ENCODE measurements at places on chromosomes 5 and 9.

GRCh38 chr5:34905564-34905963 is 9.7 kb downstream of the RAD1 start:
- DNase-seq: no peak

- no peak for DNase-seq
Observed at GRCh38 chr9:107541523-107541922, 52.0 kb upstream of the KLF4 start.

- peak; percentile 5 for DNase-seq
Observed at GRCh38 chr5:26582350-26583045, 455.9 kb downstream of the CDH9 start.

- no peak for DNase-seq
Observed at GRCh38 chr5:11334404-11334803, 569.8 kb downstream of the CTNND2 start.

- no peak for DNase-seq
Observed at GRCh38 chr9:99105152-99106043, 485 bp downstream of the TGFBR1 start.

DNA sequence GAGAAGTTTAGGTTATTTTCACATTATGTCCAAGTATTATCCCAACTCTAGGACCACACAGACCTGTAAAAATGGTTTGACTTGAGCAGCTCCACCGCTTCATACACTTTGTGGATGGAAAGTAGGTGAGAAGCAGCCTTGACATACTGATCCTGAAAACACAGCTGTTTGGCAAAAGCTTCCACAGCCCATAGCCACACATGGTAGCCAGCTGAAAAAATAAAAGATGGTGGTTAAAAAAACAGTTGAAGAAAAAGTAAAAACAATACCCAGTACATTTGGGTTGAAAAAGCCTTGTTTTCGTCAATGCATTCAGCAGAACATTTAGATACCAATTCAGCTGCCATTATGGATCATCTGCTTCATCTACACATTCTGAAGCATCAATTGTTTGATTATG is 36.7 kb downstream of the GEMIN5 start:
- no peak for DNase-seq

GRCh38 chr9:70510157-70510770 is 95.8 kb upstream of the KLF9 start:
- peak; percentile 66 for DNase-seq

DNA sequence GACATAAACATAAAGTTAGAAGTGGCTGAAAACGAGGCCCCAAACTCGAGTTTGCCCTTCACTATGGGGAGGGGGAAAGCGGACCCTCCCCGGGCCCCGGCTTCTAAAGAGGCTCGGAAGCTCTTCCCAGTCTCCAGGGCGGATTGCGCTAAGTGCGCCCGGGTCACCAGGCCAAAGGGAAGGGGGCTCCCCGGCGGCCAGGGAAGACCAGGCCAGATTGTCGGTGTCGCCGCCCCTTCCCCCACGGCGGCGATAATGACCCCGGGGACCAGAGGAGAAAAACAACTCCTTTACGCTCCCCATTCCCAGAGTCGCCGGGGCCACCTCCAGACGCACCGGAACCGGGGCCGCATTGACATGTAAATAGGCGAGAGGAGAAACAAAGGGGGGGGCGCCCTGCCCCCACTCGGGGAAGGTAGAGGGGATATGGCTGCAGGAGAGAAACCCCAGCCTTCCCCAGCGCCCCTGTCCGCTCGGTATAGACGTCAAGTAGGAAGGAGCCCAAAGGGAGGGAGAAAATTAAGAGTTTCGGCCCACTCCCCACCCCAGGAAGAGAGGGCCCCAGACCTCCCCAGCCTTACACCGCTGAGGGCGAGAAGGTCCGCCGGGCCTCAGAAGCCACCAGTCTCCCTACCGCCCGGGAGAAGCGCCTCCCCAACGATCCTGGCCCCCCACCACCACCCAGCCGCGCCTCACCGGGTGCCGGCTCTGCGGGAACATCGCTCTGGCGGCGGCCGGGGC is 1.7 kb downstream of the TLE1 start:
- DNase-seq: no peak

DNA sequence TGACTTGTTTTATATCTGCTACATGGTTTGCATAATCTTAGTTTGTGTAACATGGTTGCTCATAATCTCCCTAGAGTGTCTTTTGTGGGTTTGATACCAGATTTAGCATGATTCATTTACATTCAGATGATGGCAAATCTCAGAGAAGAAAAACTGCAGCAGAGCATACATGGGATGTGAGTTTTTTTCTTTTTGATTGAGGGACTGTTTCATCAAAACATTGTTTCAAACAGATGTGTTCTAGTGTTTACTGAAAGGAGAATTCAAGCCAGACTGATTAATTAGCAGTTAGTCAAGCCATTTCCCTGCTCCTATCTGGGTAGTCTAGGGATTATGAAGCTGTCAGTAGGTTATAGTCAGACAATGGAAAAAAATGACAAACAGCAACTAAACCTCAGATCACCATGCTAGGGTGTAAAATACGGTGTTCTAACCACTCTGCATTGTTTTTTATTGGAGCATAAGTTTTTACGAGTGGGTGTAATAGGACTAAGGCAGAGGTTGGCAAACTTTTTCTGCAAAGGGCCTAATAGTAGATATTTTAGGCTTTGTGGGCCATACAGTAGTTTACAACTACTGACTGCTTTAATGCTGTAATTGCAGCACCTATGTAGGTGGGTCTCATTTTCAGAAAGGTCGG is 10.5 kb upstream of the GDNF start:
- no peak for DNase-seq

GRCh38 chr5:5363045-5363444 is 59.4 kb upstream of the ICE1 start:
- no peak for DNase-seq

DNA sequence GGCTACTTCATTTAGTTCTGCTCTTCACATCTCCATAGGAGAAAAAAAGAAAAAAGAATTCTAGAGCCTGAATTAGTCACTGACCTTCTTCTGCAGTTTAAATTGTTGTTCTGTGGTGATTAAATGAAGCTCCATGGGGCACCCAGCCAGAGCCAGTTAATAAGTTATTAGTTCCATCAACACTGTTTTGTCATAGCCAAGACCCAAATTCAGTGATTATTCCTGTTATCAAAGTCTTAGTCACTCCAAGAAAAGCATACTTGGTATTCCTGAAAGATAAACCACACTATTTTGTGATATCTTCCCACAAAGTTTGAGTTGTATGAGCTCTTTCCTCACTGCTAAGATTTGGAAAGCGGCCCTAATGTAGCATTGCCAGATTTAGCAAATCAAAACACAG is 134.8 kb upstream of the RGMB start:
- DNase-seq: no peak

DNA sequence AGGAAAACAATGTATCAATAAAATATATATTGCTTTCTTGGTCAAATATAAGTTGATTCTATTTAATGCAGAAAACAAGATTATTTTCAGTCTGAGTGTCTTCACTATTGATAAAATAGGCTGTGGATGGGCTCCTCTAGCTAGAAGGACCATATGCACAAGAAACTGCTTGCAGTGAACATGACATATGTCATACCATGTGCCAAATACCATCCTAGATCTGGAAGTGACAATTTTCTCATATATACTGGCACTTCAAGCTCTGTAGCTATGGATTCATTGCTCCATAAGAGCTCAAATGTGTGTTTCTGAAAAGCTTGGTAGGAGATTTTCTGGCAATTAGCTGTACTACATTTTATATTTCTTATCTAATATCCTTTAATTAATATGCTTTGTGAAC is 95.6 kb upstream of the CDH6 start:
- no peak for DNase-seq

GRCh38 chr5:19713740-19714139 is 274.3 kb downstream of the CDH18 start:
- no peak for DNase-seq

DNA sequence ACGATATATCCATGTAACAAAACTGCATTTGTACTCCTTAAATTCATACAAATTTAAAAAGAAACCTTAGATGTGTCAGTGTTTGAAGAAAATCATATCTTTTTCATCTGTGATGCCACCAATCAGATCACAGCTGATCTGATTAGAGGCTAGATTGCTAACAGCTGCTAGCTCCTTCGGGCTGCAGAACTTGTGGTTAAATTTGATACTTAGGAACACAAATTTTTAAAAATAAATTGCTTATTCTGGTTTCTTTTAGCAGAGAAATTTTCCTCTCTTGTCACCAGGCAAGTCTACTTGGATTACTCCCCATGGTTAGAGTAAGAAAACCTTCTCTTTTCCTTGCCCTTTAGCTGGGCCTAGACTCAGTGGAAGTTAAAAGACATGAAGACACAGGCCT is 94.6 kb upstream of the RANBP6 start:
- no peak for DNase-seq

GRCh38 chr9:87564111-87564510 is 66.4 kb downstream of the DAPK1 start:
- DNase-seq: no peak

DNA sequence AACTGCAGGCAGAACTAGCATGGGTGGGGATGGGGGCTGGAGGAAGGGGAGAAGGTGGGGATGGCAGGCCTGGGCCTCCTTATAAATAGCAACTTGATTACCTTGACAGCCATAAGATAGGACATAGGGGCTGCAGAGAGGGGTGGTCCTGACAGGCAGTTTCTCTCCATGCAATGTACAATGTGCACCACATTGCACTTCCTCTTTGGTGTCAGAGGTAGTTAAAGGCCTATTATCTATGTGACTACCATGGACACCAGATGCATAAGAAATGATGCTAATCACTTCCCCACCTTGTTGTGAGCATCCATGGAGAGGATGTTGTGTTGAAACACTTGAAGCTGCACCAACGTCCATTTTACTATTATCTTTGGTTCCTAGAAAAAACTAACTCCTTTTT is 20.2 kb upstream of the SUB1 start:
- DNase-seq: no peak

- DNase-seq: no peak
Observed at GRCh38 chr5:126988021-126988569, 42.3 kb downstream of the MARCHF3 start.

- no peak for DNase-seq
Observed at GRCh38 chr5:78512435-78512834, 136.1 kb downstream of the LHFPL2 start.

DNA sequence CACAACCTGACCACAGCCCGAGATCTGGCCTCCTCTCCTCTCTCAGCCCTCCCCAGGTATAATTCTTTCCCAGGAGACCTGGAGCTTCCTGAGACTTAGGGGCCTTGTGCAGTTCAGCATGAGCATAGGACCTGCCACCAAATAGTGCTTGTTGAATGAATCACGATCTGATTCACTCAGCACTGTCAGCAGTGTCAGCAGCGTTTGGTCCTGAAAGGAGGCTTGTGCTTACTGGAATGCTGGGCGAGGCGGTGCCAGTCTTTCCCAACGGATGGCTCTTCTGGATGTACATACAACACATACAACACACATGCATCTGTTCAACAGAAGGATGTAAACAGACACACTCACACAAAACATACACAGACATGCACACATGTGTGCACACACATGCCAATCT is 173.3 kb downstream of the COL23A1 start:
- no peak for DNase-seq

- no peak for DNase-seq
Observed at GRCh38 chr9:133839822-133840329, 101.7 kb upstream of the SARDH start.

- DNase-seq: peak; percentile 60
Observed at GRCh38 chr5:103232393-103232999, 26.1 kb upstream of the MACIR start.

- DNase-seq: no peak
Observed at GRCh38 chr9:79568337-79569101, 3.2 kb upstream of the TLE4 start.

DNA sequence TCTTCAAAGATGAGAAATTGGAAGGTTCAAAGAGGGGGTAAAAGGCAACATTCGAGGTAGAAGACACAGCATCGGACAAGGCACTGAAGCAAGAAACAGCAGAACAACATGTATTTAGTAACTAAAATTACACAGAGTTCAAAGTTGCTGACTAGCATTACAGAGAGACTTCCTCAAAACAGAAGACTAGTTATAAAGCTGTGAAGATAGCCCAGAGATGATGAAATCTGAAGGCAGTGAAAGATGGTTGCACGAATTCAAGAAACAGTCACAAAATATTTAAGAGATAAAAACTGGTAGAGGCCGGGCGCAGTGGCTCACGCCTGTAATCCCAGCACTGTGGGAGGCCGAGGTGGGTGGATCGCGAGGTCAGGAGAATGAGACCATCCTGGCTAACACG is 16.3 kb downstream of the MAPKAP1 start:
- no peak for DNase-seq

- DNase-seq: no peak
Observed at GRCh38 chr5:181044662-181045305, 4.7 kb downstream of the BTNL9 start.

DNA sequence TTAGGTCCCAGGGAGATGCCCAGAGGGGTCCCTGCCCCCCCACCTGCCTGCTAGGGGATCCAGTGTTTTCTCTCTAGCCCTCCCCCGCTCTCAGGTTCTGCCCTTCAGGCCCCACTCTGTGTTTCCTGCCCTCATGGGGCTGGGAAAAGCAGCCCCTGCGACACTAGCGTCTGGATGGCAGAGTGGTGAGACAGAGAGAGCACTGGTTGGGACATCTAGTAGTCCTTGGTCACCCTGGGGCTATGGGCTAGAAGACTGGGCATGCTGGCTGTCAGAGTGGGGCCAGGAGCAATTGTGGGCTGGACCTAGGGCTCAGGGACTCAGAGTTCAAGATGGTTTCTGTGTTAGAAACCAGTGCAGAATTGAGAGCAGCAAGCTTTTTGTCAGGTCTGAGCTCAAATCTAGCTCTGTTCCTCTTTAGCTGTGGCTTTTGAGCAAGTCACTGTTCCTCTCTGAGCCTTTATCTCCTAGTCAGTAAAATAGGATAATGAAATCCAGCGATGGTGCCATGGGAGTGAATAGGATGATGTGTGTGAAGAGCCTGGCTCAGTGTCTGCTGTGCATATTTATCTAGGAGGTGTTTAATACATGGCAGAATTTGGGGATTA is 39.0 kb downstream of the RGS3 start:
- no peak for DNase-seq

DNA sequence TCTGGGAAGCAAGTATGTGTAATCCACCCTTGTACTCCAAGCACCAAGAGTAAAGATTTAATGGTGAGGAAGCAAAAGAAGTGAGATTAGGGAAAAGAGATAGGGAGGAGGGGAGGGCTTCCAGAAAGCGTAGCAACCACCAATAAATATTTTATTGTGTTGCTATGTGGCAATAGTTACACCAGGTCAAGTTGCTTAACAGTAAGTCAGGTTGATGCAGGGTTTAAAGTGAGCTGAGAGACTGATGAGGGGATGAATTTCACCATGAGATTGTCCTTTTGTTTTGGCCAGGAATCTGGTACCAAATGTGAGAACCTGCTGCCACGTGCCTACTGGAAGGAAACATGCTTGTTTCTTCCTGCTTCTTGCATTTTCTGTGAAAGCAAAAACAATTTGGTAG is 62.7 kb downstream of the PCSK5 start:
- DNase-seq: no peak

DNA sequence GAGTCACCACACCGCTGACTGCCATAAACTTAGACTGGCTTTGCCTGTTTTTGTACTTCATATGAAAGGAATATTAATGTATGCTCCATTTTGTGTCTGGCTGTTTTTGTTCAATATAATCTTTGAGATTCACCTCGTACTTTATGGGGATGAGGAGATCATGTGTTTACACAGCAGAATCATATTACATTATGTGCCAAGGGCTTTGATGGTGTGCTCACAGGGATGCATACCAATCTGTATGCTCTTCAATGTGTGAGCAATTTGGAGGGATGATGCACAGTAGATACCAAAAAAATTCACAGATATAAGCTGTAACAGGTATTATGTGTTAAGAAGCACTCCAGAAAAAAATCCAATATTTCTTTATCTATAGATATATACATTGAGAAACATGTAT is 113.7 kb downstream of the GABRB2 start:
- DNase-seq: no peak

Data from hematopoietic multipotent progenitor cell treated with erythropoietin and hydrocortisone succinate and interleukin-3 and kit ligand, for 15 days (in vitro differentiated cells).